HEK293T (cell line): ENCODE measurements at places on chromosomes 7 and 10.
A peak's percentile ranks its signal among the peaks of the same experiment; 100 is the strongest.

- DNase-seq, result no peak
Measured at GRCh38 chr7:22219739-22220493, 137.0 kb downstream of the RAPGEF5 start.

- no peak for DNase-seq
Measured at GRCh38 chr7:108403597-108404217, 52.5 kb downstream of the NRCAM start.

- DNase-seq, result no peak
Measured at GRCh38 chr10:61612009-61612408, 50.7 kb upstream of the CABCOCO1 start.

- no peak for DNase-seq
Measured at GRCh38 chr7:4067874-4068273, 614.2 kb upstream of the FOXK1 start.

DNA sequence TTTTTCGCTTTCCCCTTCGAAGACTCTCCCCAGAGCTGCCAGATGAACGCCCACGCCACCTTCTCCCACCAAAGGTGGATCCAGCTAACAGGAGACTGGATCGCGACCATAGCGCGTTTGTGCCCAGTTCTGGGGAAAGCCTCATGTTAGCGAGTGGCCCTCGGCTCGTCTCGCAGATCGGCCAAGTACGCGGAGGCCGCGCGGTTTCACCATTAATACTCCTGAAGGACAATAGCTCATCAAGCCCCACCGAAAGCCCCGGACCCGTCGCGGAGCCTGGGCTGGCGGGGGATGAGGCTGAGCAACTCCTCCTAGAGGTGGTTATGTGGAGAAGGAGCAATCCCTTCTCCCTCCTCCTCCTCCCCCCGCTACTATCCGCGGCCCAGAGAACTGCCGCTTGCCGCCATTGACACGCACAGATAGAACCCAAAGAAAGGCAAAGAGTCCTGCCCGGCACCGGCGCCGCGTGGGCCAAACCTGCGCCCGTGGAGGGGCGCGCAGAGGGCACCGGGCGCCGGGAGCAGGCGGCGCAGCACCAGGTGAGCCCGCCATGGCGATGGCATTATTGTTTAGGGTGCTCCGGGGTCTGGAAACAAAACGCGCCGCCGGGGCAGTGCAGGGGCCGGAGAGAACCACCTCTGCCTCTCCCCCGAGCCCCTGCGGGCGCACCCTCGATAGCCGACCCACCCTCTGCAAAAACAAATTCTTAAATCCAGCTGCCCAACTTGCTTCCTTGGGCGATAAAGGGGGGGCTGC is at the start of gene MACROH2A2:
MACROH2A2 (plus strand) TSS at position 385 of the 756 bp plus-strand sequence. CDS start 22,813 bp downstream, outside the sequence.
- DNase-seq, result peak; percentile 80

DNA sequence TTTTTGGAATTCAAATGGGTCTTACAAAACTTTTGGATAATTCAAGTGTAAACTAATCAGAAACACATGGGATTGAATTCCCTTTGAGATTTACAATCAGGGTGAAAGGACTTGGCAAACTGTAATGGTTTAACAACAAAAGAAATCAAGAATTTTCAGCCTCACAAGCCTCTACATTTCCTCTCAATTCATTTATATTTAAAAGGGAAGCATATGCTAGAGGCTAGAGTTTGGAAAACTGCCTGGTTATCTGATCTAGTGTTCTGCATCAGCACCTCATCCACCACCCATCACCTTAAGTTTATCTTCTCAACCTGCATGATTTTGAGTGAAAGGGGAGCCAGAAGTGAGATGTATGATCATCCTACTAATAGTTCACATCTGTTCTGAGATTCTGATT is 120.7 kb downstream of the TES start:
- DNase-seq, result no peak

- DNase-seq, result no peak
Measured at GRCh38 chr7:93945083-93945482, 23.5 kb downstream of the GNG11 start.

- no peak for DNase-seq
Measured at GRCh38 chr10:3096149-3096548, 28.8 kb downstream of the PFKP start.

DNA sequence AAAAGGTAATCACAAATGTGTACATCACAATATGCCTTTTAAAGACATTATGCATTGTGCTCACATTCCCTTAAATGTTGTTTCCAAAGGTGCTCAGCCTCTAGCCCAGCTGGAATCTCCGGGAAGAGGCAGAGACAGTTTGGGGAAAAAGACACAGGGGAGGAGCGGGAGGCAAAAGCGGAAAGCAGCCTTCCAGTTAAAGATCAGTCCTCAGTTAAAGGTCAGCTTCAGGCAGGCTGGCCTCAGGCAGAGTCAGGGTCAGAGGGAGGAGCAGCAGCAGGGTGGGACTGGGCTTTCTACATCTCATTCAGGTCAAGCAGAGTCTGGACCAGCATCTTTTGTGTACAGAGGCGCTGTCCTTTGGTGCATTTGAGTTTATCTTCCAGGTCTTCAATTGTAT is 18.6 kb downstream of the ST7 start:
- no peak for DNase-seq

DNA sequence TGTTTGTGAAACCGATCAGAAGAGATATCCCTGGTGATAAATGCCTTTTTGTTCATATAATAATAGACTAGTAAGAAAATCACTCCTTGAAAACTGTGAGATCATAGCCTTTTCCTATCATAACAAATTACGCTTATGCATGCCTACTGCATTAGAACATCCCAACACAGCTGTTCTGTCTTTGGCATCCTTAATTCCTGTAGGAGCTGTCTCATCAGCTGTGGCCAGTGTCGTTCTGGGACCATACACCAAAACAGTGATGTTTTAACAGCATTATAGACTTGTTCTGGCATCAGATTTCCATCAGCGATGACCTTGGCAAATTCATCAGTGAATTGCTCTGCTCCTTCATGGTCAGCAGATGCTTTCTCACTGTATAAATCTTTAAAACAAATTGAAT is 423.6 kb upstream of the LRGUK start:
- DNase-seq, result no peak

DNA sequence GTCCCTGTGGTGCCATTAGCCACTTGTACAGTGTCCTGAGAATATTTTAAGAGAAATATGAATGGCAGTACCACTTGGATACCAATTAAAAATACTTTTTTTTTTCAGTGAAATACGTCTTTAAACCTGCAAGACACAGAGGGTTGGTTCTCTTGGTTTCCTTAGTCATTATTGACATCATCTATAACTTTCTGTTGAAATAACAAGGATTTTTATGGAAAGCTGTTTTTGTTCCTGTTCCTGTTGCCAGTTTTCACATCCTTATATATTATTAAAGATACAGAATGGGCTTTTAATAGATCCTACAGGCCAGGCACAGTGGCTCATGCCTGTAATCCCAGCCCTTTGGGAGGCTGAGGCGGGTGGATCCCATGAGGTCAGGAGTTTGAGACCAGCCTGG is 579.9 kb downstream of the AUTS2 start:
- no peak for DNase-seq

DNA sequence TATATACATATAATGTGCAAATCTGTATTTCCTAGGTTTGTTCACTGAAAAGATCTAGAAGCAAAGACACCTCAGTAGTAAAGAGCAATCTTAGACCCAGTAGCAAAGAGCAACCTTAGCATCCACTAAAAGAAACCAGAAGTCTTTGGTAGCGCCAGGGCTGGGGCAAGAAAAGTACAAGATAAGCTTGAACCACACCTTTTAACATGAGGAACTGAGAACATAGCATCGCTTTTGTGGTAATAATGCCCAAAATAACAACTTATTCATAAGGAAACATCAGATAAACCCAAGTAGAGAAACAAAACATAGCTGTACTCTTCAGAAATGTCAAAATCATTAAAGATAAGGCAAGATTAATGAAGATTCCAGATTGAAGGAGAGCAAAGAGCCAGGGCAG is 173.4 kb downstream of the IMMP2L start:
- DNase-seq, result no peak

DNA sequence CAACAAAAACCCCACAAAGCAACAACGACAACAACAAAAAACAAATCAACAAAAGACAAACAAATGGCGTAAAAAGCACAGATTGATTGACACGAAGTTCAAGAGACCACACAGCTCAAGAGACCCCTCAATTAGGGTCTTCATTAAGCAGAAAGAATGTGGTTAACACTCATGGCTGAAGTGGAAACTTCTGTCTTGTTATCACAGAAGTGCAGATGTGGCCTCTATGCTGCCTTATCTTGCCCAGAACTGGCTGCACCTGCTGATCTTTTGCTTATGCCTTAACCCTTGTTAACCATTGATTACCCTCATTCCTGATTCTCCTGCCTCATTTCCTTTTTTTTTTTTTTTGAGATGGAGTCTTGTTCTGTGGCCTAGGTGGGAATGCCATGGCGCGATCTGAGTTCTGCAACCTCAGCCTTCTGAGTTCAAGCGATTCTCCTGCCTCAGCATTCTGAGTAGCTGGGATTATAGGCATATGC is 3.5 kb upstream of the DAGLB start:
- no peak for DNase-seq

DNA sequence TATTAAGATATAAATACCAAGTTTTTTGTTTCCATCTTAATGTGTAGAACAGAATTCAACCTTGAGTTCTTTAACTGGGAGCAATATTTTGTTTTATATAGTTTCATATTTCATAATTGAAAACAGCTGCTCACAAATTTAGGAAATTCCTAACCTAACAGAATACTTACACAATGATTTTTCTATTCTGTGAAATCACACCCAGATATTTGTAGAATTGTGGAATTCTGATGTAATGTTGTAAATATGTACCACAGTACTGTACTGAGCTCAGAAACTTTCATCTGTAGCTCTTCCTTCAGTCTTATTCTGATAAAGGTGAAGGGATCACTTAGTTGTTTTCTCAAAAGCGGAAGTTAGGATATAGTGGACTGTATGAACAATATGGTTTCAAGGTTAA is 143.4 kb upstream of the GLI3 start:
- no peak for DNase-seq

DNA sequence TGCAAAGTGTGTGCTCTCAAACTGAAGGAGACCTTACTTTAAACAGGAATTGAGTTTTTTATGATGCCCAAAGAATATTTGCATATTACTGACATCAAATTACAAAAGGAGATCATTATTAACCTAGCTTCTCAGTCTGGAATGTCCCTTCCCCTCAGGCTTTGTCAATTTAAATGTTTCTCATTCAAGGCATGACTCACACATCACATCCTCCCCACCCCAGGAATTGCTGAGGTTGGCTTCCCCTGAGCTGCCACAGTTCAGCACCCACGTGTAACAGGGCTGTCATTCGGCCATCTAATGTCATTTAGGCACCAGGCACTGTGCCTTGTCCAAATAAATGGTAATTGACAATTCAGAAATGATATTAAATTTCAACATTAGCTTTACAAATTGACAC is 305.9 kb upstream of the MGMT start:
- DNase-seq, result no peak

GRCh38 chr7:74401137-74401859 is 52.4 kb upstream of the GTF2IRD1 start:
- peak; percentile 82 for DNase-seq

- DNase-seq, result no peak
Measured at GRCh38 chr10:100184426-100184825, 1.4 kb downstream of the ERLIN1 start.

- no peak for DNase-seq
Measured at GRCh38 chr10:96359616-96360015, 814 bp upstream of the OPALIN start.

- DNase-seq, result no peak
Measured at GRCh38 chr7:147079921-147080420, 963.4 kb downstream of the CNTNAP2 start.

GRCh38 chr10:8084799-8085198 is 30.3 kb downstream of the GATA3 start:
- DNase-seq, result no peak

GRCh38 chr7:106514881-106515280 is 146.1 kb downstream of the CCDC71L start:
- DNase-seq, result no peak

- no peak for DNase-seq
Measured at GRCh38 chr7:1817061-1817712, 147.1 kb downstream of the ELFN1 start.

GRCh38 chr7:129285111-129285510 is 60.3 kb downstream of the AHCYL2 start:
- no peak for DNase-seq

GRCh38 chr10:2300231-2300630 is 562.9 kb upstream of the ADARB2 start:
- no peak for DNase-seq
